NCI-H2171 (cell line): ENCODE measurements at places on chromosomes 6 and 20.

DNA sequence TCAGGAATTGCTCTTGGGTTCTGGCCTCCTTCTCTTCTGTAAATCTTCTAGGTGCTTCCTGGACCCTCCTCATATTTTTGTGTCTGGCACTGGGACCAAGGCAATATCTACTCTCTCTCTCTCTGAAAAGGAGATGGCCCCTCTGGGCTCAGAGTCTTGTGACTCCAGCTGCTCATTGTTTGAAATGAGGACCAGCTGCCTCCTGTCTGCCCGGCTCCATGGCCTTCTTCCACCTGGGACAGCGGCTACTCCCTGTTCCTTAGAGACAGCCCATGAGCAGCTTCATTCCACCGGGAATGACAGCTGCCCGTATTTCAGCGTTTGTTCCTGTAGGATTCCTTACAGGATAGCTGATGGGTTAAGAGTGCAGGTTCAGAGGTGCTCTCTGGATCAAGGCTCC is 2.9 kb downstream of the TGM3 start:
- no peak for DNase-seq

- DNase-seq = no peak
Measured at GRCh38 chr6:101937108-101937507, 543.6 kb downstream of the GRIK2 start.

DNA sequence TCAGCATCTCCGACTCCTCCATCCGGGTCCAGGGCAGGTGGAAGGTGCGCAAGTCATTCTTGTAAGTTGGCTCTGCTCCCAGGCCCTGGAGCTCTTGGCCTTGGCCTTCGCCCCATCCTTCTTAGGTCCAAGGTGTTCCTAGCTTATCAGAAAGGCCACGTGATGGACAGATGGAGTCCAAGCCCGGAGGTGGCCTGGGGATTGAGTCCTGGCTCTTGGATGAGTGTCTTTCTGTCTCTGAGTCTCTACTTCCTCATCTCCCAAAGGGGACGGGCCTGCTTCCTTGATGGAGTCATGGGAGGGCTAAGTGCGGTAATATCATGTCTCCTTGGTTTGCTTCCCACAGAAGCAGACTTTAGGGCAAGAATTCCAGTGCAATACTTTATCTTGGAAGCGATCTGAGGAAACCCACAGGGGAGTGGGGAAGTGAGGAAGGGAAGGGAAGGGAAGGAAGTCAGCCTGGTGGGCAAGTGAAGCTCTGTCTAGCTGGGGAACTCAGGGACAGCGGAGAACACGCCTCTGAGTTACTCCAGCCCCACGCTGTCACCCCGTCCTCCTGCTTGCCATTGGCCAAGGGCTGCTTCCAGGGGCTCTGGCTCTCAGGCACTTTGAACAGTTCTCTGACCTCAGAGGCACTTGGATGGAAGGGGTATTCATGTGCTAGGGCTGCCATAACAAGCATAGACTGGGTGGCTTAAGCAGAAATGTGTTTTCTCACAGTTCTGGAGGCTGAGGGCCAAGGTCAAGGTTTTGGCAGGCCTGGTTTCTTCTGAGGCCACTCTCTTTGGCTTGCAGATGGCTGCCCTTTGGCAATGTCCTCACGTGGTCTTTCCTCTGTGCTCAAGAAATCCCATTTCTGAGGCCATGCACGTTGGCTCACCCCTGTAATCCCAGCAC is 4.8 kb downstream of the LBP start:
- DNase-seq = no peak

- DNase-seq = no peak
Measured at GRCh38 chr20:5342021-5342420, 25.3 kb upstream of the PROKR2 start.

DNA sequence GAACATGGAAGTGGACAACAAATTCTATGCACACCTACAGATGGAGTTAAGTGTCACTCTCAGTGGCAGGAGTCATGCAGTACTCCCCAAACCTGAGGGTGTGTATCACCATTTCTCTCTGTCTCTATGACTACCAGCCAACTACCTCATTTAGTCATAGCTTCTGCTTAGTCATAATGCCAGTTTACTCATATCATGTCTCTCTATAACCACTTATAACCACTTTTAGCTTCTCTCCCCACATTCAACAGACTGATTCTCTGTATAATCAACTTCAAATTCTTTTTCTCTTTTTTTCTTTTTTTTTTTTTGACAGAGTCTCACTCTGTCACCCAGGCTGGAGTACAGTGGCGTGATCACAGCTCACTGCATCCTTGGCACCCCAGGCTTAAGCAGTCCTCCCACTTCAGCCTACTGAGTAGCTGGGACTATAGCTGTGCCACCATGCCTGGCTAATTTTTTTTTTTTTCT is 13.8 kb upstream of the GTF3C6 start:
- no peak for DNase-seq
